ENCODE measurements at places on chromosomes 4 and X.

DNA sequence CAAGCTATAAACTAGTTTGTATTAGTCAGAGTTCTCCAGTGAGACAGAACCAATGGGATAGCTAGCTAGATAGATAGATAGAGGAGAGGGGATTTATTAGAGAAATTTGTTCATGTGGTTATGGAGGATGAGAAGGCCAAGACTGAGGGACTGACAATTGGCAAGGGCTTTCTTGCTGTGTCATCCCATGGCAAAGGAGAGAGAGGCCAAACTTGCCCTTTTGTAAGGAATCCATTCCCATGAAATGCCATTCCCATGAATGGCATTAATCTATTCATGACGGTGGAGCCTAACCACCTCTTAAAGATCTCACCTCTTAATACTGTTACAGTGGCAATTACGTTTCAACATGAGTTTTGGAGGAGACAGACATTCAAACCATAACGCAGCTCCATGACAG, 58.1 kb downstream of the LINC00632 start:
- DNase-seq: no peak

- no peak for DNase-seq
Observed at GRCh38 chrX:104695593-104695992, 129.6 kb downstream of the IL1RAPL2 start.

GRCh38 chrX:40558590-40558989, 22.2 kb upstream of the ATP6AP2 start:
- DNase-seq: no peak

DNA sequence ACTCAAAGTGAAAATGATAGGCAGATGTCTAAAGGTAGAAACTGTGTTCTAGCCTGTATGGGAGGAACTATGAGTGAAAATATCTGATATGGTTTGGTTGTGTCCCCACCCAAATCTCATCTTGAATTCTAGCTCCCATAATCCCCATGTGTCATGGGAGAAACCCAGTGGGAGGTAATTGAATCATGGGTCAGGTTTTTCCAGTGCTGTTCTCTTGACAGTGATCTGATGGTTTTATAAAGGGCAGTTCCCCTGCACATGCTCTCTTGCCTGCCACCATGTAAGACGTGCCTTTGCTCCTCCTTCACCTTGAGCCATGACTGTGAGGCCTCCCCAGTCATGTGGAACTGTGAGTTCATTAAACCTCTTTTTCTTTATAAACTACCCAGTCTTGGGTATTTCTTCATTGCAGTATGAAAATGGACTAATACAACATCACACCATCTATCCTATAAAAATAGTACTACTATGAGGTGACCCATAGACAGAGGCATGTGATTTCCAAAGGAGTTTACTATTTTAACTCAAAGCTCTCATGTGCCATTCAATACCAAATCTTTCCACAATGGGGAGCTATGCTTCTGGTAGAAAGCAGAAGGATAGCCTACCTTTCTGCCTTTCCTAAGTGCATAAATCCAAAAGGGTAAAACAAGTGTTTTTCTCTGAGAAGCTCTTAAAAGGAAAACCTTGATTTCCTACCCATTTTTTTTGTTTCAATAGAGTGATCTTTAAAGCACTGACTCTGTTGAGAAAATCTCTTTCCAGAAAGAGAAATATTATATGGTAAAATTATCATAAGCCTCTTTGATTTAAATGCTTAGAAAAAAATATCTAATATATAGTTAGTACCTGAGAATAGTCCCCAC, 38.8 kb downstream of the SEC31A start:
- DNase-seq: no peak

GRCh38 chrX:8346060-8346459, 118.6 kb upstream of the VCX3B start:
- no peak for DNase-seq

DNA sequence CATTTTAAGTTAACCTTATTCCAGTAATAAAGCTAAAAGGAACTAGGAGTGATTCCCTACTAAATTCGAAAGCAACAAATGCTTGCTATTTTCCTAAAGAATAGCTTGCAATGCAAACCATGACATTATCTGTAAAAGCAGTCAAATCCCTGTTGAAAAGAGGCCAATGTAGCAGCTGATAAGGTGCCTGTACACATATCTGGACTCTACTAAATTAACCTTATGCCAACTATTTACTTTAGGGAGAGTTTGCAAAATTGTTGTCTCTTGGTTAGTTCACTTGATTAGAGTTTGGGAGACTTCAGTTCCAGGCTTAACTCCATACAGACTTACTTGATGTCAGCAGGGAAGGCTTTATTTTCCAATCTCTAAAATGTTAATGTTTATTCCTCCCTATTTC, 6.0 kb downstream of the IL13RA2 start:
- DNase-seq: no peak
